CD4-positive, alpha-beta T cell treated with Interleukin-15 for 4 hours (primary cell): ENCODE measurements at places on chromosomes 3 and 15.

DNA sequence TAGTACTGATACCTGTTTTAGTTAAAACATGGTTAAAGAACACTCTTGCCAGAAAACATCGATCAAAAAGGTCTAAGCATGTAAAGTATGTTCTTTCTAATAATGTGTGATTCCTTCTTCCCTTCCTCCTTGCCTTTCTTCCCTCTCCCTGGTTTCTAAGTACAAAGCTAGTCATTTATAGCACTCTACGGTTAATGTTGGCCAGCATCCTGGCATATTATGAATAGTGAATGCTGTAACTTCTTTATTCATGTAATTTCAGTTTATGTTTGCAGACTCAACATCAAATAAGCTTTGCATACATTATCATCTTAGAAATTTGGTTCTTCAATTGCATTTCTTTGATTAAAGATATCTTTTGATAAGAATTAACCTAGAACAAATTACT lies 27.1 kb downstream of the P2RY12 start:
- DNase-seq: no peak

DNA sequence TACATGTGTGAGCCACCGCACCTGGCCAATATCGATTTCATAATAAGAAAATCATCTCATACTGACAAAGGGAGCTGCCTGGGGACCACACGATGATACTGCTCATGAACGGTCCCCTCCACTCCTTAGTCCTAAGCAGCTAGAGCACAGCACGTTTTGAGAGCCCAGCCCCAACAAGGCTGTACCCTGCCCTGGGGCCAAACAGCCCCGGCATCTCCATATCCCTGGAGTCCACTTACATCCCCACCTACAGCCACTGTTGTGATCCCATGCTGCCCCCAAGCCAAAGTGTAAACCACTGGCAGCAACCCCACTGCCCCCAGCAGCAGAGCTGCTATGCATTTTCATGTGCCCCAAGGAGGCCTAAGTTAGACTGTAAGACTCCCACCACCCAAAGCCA lies 52.8 kb downstream of the ADAM10 start:
- no peak for DNase-seq

DNA sequence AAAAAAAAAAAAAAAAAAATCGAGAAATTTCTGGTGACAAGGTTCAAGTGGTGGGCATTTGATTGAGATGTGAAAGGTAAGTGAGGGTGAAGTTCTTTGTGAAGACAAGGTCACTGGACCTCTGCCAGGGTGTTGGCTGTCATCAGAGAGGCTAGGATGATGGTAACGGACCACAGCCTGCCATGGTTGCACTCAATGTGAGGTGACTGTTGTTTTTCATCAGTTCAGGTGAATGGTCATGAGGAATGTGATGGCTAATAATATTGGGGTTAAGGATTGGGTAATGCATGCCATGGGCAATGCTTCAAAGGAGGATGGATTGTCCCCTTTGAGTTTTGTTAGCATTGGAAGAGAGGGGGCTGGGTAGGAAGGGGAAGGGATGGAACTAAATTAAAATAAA lies 4.3 kb upstream of the ALPK3 start:
- DNase-seq: no peak

- DNase-seq: no peak
Measured at GRCh38 chr15:38129531-38130204, 123.0 kb upstream of the SPRED1 start.

- DNase-seq: no peak
Measured at GRCh38 chr3:69485489-69485888, 99.6 kb upstream of the FRMD4B start.

- DNase-seq: no peak
Measured at GRCh38 chr3:49769286-49769915, 16.9 kb downstream of the IP6K1 start.

DNA sequence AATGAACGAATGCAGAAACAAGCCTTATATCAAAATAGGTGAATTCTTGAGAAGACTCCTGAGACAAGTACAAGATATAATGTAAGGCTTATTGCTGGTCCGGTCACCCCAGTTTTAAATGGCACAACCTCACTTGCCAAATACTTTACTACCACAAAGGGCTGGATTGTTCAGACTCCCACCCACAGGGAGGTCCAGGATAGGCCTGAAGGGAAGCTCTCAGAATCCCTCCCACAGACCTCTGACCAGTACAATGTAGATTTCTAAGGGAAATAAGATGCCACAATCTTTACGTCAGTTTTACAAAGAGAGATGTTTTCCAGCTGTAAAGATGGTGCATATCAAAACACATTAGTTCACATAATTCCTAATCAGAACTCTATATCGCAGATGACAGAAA lies 577.7 kb upstream of the ADAMTS9 start:
- no peak for DNase-seq

- DNase-seq: no peak
Measured at GRCh38 chr15:54829821-54830220, 366.9 kb downstream of the RSL24D1 start.
